ENCODE measurements at places on chromosomes 6 and 20.

DNA sequence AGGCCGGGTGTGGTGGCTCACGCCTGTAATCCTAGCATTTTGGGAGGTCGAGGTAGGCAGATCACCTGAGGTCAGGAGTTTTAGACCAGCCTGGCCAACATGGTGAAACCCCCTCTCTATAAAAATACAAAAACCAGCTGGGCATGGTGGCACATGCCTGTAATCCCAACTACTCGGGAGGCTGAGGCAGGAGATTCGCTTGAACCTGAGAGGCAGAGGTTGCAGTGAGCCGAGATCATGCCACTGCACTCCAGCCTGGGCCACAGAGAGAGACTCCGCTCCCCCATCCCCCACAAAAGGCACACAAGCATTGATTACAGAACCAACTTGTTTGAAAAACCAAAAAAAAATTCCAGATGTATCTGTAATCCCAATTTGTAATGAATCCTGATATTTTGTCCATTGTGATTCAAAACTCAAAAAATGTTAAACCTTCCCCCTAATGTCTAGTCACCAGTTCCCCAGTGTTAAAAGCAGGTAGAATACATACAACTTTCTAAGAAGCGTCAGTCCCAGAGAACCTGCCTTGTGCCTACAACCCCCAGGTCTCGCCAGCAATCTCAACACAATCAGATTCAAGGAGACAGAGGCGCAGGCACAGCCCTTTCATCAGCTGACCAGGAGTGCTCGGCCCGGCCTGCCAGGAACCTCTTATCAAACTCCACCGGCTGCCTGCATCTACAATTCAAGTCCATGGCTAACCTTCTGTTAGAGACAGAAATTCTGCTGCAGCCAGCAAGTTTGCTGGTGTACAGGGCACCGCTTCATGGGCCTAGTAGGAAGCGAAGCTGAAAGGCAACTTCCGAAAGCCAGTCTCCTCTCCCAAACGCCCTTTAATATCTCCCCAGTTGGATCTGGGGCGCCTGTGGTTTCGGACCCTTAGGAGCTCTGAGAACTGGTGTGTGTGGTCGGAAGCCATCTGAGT lies 2.1 kb downstream of the EZR start:
- DNase-seq = no peak

GRCh38 chr6:121791396-121792315 lies 356.2 kb downstream of the GJA1 start:
- DNase-seq = no peak

- no peak for DNase-seq
Observed at GRCh38 chr6:473768-474452, 82.4 kb downstream of the IRF4 start.

GRCh38 chr20:39040116-39040515 lies 78.0 kb downstream of the DHX35 start:
- DNase-seq = no peak

DNA sequence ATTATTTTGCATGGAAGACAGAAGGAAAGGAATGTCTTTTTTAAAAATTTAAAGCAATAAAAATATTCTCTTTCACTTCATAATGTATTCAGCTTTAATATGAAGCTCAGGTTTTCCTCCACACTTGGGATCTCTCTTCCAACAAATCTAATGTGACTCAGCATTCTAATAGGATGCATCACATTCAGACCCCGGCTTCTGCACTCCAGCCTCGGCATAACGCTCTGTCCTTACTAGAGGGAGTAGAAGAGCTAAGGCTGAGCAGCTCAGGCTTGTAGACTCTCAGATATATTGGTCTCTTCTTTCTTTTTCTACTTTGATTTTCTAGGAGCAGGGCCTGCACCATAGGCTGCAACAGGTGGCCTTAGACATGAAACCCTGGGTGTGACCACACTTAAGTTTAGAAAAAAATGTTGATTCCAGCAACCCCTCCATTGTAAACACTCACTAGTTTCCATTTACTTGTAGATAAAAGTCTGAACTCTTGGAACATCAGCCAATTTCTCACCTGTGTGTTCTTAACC lies 161.7 kb downstream of the PAK5 start:
- DNase-seq = no peak

All from progenitor cell of endocrine pancreas (in vitro differentiated cells).